ENCODE measurements at places on chromosomes 6 and 20.

DNA sequence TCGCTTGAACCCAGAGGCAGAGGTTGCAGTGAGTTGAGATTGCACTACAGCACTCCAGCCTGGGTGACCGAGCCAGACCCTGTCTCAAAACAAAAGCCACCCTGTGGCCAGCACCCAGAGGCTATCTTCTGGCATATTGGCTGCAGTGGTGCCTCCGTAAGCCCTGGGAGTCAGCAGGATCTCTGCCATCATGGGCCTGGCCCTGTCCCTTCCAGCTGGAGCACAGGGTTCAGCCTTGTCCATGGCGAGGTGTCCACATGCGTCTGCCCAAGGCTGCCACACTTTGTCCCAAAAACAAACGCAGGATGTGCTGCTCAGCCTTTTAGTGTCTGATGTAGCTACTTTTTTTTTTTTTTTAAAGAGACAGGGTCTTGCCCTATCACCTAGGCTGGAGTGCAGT lies 15.4 kb upstream of the MTG2 start:
- no peak for DNase-seq

DNA sequence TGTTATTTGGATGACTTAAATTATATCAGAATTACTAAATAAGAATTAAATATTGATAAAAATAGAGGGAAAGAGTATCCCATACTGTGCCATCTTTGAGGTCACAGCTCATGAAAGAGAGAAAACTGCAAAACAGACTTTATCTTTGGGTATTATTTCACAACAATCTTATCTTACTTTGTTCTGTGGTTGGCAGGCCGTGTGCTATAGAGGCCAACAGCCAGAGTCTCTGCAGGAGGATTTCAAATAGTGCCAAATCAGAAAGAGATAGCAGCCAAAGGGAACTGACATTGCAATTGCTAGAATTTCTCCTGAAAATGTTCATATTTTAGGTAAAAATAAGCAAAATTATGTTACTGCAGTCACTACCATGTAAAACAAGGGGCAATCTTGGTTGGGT lies 354.2 kb downstream of the GRIK2 start:
- no peak for DNase-seq

DNA sequence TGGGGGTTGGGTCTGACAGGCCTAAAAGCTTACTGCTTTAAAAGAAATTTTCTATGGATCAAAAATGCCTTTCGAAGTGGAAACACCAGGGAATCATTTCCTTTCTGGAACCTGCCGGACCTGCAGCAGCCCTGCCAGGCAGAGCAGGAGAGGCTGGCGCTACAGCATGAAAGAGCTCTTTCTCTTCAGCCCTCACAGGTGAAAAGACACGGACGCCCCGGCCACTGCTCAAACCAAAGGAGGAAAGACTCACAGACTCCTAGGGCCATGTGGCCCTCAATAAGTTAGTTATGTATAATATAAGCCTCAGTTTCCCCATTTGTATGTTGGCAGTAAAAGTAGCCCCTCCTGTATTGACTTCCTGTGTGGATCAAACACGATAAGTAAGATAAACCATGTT lies 8.3 kb downstream of the SCML4 start:
- DNase-seq = no peak

DNA sequence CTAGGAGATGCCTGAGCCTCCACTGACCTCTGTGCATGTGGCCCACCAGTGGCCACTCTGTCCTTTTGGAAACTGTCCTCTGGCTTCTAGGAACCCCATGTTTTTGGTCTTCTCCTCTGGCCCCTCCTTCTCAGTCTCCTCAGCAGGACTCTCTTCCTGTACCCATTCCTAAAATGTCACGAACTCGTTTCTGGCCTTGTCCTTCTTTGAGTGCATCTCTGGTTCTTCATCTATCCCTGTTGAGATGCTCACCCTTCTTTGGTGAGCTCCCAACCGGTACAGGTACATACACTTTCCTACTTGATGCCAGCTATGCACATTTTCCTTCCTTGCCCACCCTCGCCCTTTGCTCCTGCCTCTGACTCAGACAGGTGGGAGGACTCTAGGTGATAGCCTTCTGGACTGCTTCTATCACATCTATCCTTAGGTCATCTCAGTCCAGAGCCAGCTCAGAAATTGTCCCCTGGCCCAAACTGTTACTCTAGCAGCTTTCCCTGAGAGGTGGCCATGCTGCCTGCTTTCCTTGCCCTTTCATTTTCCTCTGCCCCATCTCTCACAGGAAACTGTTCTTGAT lies 14.8 kb upstream of the NNAT start:
- DNase-seq = no peak

DNA sequence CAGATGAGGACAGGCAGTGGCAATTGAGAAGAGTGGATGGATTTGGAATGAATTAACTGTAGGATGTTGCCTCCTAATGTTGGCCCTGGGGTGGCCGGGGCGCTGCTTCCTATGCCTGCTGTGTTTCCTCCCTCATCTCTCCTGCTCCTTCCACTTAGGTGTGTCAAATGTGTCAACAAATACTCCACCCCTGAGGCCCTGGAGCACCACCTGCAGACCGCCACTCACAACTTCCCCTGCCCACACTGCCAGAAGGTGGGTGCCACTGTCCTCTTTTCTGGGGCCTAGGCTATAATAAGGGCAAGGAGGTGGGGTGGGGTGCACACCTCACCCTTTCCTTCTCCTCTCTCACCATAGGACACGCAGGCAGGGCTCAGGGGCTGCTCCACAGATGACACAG lies 30.0 kb upstream of the CHMP4B start:
- no peak for DNase-seq

GRCh38 chr6:56865081-56865875 lies 89.6 kb upstream of the BEND6 start:
- DNase-seq = no peak

- no peak for DNase-seq
Measured at GRCh38 chr6:17354700-17355403, 38.5 kb upstream of the CAP2 start.

Data from hematopoietic multipotent progenitor cell (in vitro differentiated cells).